Fibroblast of skin of scalp (primary cell): ENCODE measurements at places on chromosomes 2 and 18.

GRCh38 chr2:161766334-161766733 lies 142.1 kb downstream of the SLC4A10 start:
- DNase-seq, result no peak

DNA sequence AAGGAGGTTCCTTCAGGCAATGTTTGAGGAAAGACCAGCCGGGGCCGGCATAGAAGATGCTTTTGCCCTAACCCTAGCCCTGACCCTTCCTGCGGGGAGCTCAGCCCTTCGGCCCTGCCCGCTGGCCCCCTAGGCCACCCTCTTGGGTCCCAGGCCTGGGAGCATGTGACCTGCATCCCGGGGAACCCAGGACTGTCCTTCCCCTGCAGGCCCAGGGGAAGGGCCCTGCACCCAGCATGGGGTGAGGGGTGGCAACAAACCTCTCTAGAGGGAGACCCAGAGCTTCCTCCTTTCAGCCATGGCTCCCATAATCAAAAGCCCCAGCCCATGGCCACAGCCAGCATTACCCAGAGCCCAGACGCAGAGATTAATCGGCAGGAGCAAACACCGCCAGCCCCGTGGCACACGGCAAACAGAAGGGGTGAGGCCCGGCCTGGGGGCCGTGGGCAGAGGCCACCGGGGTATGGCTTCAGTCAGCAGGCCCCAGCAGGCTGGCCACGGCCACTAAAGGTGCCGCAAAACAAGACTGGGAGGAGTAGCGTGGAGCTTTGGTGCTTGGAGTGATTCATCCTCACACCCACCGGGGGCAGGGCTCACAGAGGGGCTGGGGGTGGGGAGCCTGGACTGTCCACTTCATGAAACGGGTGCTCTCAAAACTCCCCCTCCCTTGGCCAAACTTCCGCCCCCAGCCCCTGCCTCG lies 61.6 kb upstream of the HPCAL1 start:
- DNase-seq, result no peak

GRCh38 chr2:7467782-7468447 lies 550.7 kb downstream of the RNF144A start:
- no peak for DNase-seq

GRCh38 chr2:100281521-100282438 lies 40.5 kb downstream of the LONRF2 start:
- no peak for DNase-seq

DNA sequence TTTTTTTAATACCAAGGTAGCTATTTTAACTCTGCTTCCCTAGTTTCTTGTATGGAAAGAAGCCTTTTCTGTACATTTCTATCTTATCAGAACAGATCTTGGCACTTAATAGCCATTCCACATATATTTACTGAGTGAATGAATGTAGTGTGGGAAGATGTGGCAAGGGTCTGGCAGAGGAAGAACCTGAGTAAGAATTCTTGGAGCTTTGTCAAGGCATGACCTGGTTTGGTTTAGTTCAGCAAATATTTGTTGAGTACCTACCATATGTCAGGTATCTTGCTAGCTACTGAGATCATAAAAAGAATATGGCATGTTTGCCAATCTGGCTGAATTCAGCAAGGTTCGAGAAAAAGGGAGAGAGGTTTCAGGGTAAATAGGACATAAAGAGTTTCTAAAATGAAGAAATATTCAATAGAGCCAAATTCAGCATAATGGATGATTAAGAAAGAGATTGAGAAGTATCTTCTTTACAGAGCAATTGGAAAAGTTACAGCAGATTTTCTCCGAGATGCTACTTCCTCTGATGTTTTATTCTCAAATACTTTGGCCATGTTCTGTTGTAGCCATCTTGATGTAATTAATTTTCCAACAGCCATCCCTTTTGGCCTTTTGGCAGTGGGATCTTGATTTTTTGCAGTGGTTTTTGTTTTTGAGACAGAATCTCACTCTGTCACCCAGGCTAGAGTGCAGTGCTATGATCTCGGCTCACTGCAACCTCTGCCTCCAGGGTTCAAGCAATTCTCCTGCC lies 21.7 kb upstream of the MEP1B start:
- no peak for DNase-seq

DNA sequence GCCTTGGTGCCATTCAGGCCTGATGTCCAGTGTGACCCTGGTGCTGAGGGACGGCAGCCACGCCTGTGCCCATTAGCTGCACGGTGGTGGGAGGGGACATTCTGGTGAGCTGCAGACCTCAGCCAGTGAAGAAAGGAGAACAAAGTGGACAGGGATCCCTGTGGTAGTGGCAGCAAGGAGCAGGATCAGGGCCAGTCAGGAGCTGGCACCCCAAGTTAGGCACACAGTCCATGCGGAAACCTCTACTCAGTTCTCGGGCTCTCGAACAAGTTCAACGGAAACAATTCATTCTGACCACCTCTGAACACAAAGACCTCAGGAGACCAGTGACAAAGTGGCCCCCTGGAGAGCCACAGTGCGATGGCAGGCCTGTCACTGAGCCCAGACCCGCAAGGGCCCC lies 30.1 kb downstream of the COA5 start:
- no peak for DNase-seq
